ENCODE measurements at places on chromosomes 4 and X. TPM values are rescaled to one million over a fixed set of nuclear protein-coding genes. Genes with fewer than 3 reads are reported as not detected.

DNA sequence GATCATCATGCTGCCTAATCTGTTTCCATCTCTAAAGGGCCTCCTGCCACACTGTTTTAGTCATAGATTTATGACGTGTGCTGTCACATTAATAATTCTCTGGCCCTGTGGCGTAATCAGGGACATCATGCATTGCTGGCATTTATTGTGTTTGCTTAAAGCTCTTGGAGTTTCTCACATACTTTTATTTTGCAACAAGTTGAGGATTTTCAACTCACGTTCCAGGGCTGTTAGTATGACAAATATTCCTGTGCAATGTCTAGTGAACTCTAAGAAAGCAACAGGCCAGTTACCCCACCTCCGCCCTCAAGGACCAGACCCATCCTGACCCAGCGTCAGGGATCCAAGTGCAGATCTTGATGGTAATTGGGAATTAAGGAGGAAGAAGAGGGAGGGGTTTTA is 7.8 kb upstream of the PIGA start:
- H3K36me3 ChIP-seq = peaks cover 11% of the 10 kb centered on the region
- DNase-seq = no peak
- H3K4me3 ChIP-seq = no peak overlapping the region

The ARMCX2 gene
- total RNA-seq = 35.5 TPM

The FMR1NB gene
- total RNA-seq = not detected

The VSIG1 gene
- not detected for total RNA-seq

The ARR3 gene
- not detected for total RNA-seq

GRCh38 chrX:16664074-16664473 is 14.1 kb downstream of the S100G start:
- peaks cover 11% of the 10 kb centered on the region for H3K36me3 ChIP-seq
- no peak overlapping the region for H3K27ac ChIP-seq
- no peaks in the 10 kb centered on the region for H3K27me3 ChIP-seq
- no peak for DNase-seq
- no peaks in the 10 kb centered on the region for H3K4me1 ChIP-seq
- no peak overlapping the region for H3K4me3 ChIP-seq

- H3K4me3 ChIP-seq = no peak overlapping the region
- no peaks in the 10 kb centered on the region for H3K27me3 ChIP-seq
- no peak for DNase-seq
- peaks cover 4% of the 10 kb centered on the region for H3K4me1 ChIP-seq
- no peaks in the 10 kb centered on the region for H3K36me3 ChIP-seq
These were observed 12.4 kb upstream of the EOLA2 start for GRCh38 chrX:149950681-149951080.

DNA sequence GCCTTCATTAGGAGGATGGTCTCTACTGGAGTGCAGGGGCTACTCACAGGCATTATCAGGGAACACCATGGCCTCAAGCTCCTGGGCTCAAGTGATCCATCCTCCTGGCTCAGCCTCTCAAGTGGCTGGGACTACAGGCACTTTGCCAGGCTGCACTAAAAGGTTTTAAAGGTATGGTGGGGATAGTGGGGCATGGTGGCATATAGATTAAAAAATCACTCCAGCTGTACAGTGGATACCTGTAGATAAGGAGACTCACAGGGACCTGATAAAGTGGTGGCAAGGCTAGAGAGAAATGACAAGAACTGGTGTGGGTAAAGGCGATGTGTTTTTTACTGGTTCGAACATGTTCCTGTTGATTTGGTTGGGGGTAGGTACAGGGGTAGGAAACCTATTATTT is 5.9 kb downstream of the ZAR1 start:
- H3K4me1 ChIP-seq = peaks cover 3% of the 10 kb centered on the region
- peaks cover 34% of the 10 kb centered on the region for H3K36me3 ChIP-seq

GRCh38 chr4:42410446-42410845 is 13.2 kb downstream of the SHISA3 start:
- no peaks in the 10 kb centered on the region for H3K27me3 ChIP-seq
- no peaks in the 10 kb centered on the region for H3K4me1 ChIP-seq
- DNase-seq = no peak

- no peak overlapping the region for H3K27ac ChIP-seq
- no peaks in the 10 kb centered on the region for H3K36me3 ChIP-seq
- no peak overlapping the region for H3K4me3 ChIP-seq
- no peak for DNase-seq
- no peaks in the 10 kb centered on the region for H3K27me3 ChIP-seq
- no peaks in the 10 kb centered on the region for H3K4me1 ChIP-seq
These were observed 225.3 kb downstream of the MAGEB17 start for GRCh38 chrX:16392597-16392996.

DNA sequence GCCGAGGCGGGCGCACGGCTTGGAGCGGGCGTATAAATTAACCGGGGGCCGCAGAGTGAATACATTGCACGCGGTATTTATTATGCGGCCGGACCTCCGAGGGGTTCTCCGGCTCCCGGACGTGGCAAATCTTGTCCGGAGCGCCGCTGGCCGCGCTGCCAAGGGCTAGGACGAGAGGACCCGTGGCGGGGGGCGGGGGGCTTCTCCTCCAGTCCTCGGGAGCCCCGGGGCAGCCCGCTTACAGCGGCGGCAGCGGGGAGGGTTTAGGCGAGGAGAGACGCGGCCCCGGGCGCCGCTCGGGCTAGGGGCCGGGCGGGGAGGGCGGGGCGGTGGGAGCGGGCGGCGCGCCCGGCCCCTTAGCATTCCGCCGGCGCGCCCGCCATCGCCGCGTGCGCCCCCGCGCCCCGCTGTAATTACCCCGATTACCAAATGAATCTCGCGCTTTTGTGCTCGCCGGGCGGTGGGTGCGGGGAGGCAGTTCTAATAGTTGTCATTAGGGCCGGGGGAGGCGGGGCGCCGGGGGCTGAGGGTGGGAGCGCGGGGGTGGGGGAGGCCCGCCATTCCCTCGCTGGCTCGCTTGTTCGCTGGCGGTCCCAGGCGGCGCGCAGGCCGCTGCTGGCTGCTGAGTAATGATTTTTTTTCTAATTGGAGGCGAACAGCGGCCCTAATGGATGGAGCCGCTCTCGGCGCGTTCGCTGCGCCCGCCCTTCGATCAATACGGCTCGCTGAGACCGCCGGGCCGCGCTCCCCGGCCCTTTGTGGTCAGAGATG is 276.6 kb downstream of the BCOR start:
- H3K27ac ChIP-seq = no peak overlapping the region
- DNase-seq = no peak
- no peaks in the 10 kb centered on the region for H3K36me3 ChIP-seq
- no peaks in the 10 kb centered on the region for H3K27me3 ChIP-seq

- peaks cover 10% of the 10 kb centered on the region for H3K4me1 ChIP-seq
- H3K36me3 ChIP-seq = no peaks in the 10 kb centered on the region
- H3K27ac ChIP-seq = no peak overlapping the region
- no peak overlapping the region for H3K4me3 ChIP-seq
These were observed 21.4 kb upstream of the SEL1L3 start for GRCh38 chr4:25884031-25884782.

DNA sequence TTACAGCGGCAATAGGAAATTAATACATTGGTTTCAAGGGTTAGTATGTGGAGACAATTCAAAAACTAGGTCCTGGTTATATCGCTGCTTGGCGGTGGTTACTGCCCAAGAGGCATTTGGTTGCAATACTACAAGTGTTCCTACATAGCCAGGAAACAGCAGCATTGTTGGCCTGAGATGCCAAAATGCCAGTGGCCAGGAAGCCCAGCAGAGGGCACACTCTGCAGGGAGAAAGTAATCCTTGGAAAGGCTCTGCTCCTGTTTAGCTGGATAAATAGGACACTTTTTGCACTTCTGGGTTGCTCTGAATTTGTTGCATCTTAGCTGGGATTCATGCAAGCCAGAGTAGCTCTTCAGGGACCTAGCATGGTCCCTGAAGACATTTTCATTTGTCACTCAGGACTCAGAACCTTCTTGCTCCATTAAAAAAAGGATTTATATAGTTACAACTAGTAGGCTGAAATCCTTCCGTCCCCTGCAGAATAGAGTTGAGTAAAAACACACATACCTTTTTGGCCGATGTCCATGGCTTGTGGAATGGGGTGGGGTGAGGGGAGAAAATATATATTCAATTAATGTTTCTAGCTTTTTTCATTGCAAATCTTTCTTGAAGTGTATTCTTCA is 8.1 kb upstream of the GPR119 start:
- H3K4me3 ChIP-seq = no peak overlapping the region
- DNase-seq = no peak
- H3K27me3 ChIP-seq = no peaks in the 10 kb centered on the region
- no peaks in the 10 kb centered on the region for H3K36me3 ChIP-seq
- no peaks in the 10 kb centered on the region for H3K4me1 ChIP-seq

DNA sequence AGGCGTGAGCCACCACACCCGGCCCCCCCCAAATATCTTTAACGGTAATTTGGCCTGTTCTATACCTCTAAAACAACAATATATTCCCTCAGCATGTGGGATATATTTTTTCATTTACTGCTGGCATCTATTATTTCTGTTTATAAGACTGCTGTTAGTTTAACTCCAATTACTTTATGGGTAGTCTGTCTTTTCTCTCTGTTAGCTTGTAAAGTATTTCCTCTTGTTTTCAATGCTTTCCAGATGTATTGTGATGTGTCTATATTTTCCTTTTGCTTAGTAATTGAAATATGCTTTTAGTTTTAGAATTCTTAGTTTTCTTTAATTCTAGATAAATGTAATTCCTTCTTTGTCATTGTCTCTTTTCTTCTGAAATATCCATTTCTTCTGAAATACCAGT is 445.8 kb downstream of the ANKRD50 start:
- H3K27me3 ChIP-seq = no peaks in the 10 kb centered on the region
- H3K4me3 ChIP-seq = no peak overlapping the region
- no peaks in the 10 kb centered on the region for H3K4me1 ChIP-seq
- H3K36me3 ChIP-seq = no peaks in the 10 kb centered on the region

The HEPH gene
- 84.9 TPM for total RNA-seq

- no peak for DNase-seq
- peaks cover 26% of the 10 kb centered on the region for H3K4me1 ChIP-seq
- no peak overlapping the region for H3K27ac ChIP-seq
- H3K4me3 ChIP-seq = no peak overlapping the region
- no peaks in the 10 kb centered on the region for H3K27me3 ChIP-seq
- H3K36me3 ChIP-seq = no peaks in the 10 kb centered on the region
These were observed 110.0 kb downstream of the PSAPL1 start for GRCh38 chr4:7324651-7325121.

The SPATA4 gene
- 1.0 TPM for total RNA-seq

The CISD2 gene
- total RNA-seq = 6.6 TPM

The VCX3B gene
- total RNA-seq = not detected

The POU4F2 gene
- total RNA-seq = not detected

All from esophagus muscularis mucosa (tissue), 4 donors.